Fibroblast of skin of back (primary cell): ENCODE measurements at places on chromosomes 3 and 15.
A peak's percentile ranks its signal among the peaks of the same experiment; 100 is the strongest.

DNA sequence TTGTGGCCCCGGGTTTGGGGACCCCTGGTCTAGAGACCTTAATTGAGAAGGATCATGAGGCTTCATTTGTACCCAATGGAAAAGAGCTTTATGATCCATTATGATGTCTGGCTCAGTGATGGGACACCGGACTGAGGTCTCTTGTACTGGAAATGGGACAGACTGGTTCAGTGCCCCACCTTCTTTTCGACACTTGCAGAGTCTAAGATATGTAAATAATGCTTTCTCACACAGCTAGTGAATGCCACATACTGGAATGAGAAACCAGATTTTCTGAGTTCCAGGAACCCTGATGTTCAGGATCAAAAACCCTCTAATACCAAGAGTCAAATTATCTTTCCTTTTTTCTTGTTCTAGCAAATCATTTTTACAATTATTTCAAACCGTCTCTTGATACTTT, 116.3 kb upstream of the ARPP21 start:
- DNase-seq: no peak

- DNase-seq: no peak
These were observed 139.3 kb downstream of the ADAMTS17 start for GRCh38 chr15:100202309-100202960.

DNA sequence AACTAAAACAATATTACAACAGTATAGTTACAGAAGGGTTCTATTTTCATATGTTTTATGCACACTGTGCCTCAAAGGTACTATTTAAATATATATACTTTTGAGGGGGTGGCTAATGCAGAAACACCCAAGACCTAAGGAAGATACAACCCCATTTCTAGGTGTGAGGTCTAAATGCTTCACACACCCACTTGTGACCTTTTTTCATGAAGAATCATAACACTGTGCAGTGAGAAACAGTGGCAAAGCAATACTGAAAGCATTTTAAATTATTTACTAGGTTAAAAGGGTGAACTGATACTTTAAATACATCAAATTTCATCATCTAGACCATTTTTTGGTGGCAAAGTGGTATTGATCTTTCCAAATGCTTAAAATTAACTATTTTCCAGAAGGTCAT, 67.4 kb downstream of the SATB1 start:
- DNase-seq: no peak

GRCh38 chr3:74479915-74480314, 134.5 kb downstream of the CNTN3 start:
- no peak for DNase-seq

DNA sequence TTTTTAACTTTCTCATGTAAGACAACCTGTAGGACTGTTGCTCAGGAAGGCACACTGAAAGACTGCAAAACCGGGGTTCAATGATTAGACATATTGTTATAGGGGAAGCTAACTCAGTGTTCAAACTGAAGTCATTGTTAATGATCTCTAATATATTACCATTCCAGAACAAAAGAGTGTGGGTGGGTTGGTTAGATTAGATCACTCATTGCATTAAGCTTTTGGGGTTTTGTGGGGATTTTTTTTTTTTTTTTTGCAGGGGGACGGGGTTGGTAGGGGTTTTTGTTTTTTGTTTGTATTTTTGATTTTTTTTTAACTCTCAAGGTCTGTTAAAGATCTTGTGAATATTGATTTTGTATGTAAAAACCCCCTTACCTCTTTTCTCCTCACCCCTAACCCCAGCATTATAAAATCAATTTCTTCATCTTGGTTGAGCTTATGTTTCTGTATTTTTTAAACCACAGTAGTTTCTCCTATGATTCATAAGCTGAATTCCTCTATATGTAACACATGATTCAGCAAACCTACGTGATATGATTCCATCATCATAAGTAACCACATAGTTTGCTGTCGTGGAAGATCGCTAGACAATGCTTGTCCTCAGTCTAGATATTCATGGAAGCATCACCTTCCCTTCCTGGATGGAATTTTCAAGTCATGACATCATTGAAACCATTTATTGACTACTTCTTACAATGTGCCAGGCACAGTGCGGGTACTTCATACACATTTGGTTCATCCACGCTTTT, 544.1 kb upstream of the MDFIC2 start:
- peak; percentile 97 for DNase-seq

- peak; percentile 25 for DNase-seq
These were observed 13.4 kb downstream of the IL12A start for GRCh38 chr3:160001850-160002623.
